ENCODE measurements at places on chromosomes 11 and 22.
A peak's percentile ranks its signal among the peaks of the same experiment; 100 is the strongest.

GRCh38 chr11:119206511-119207414, 624 bp downstream of the CBL start:
- peak; percentile 20 for DNase-seq

DNA sequence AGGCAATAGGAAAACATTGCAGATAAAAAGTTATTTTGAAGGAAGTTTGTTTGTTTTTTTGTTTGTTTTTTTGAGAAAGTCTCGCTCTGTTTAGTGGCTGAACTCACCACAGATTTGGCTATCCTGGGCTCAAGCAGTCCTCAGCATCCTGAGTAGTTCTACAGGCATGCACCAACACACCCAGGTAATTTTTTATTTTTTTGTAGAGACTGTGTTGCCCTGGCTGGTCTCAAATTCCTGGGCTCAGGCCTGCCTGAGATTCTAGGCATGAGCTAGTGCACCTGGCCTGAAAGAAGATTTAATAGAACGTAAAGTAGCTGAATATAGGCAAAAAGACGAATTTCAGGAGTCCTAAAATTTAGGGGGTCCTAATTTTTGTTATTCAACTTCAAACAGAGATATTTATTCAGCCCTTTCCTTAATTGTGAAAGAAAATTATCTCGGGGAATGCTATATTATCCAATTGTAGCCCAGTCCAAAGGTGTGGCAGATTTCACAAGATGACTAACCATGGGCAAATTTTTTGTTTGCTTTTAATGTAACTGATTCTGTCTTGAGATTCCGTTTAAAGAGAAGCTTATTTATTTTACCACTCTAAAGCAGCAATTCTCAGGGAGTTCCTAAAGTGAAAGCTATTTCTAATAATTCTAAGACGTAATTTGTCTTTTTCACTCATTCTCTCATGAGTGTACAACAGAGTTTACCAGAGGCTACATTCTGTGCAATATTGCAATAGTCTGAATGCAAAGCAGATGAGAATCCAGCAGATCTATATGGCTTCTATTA, 940 bp downstream of the IL18 start:
- peak; percentile 33 for DNase-seq

DNA sequence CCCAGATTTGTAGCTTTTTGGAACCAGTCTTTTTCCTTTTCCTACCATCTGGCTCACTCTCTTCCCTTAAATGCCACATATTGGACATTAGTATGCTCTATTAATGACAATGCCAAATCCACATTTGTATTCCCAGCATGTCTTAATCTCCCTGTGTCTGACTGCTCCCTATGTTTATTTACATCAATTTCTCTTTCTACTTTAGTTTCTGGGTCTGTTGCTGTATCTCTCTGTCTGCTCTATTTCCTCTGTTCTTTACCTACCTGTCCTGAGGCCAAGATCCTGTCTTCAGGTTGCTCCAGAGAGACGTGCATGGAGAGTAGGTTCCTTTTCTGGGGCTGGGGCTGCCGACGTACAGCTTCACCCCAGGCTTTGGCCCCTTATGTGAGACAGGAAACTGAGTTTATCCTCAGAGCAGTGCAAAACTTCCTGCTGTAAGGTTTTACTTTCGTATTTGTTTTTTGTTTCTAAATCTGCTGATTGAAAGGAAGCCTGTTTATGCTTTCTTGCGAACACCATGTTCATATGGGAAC, 25.6 kb downstream of the OR2AG2 start:
- peak; percentile 15 for DNase-seq

- DNase-seq = no peak
Observed at GRCh38 chr11:78224506-78224905, 35.8 kb downstream of the USP35 start.

DNA sequence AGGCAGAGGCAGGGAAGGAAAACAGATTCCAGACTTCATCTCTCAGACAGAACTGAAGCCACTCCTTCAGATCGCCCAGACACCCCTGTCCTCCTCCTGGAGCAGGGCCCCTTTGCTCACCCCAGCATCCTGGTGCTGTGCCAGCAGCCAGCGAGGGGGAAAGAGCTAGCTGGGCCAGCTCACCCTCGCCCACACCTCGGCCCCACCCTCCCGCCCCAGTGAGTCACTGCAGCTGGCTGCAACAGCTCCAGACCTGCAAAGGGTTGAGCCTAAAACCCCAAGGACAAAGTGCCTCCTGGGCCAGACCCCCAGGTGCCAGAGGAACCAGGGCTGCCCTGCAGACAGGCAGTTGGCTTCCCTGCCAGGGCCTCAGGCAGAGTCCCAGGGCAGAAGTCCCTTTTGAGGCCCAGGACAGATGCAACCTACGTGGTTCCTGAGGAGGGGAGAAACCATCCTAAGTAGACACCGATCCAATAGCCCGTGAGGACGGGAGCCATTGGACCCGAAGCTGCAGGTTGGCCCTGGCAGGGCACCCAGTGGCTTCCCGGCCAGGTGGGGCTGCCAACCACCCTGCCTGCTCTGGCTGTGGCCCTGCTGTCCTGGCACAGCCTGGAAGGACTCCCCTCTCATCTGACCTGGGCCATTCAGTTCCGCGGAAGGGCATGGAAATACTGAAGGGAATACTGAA, 7.2 kb downstream of the AHNAK start:
- DNase-seq = peak; percentile 87

GRCh38 chr11:1194977-1195681, 27.7 kb upstream of the MUC5B start:
- no peak for DNase-seq

GRCh38 chr11:69949327-69949726, 128.8 kb upstream of the ANO1 start:
- peak; percentile 93 for DNase-seq

DNA sequence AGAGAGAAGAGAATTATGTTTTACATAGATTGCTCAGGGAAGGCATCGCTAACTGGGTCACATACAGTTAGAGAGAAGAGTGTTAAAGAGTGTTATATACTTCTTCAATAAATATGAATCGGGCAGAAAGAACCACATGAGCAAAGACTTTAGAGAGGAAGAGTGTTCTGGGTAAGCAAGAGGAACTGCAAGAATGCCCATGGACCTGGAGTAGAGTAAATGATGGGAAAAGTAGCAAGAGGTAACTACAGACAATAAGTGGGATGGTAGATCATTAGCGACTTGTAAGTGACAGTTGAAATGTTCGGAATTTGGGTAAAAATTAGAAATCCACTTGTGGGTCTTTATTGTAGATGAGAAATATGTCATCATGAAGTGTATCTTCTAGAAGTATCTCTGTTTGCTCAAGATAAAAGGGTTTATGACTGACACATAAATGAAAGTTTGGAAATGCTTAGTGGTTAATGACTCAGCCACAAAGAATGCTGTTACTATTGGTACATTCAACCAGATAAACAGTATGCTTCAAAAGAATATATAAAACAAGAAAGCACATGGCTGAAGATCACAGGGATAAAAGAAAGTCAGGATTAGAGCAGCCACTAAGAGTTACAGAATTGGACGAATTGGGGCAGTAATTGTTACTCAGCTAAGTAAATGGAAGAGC, 229.3 kb downstream of the CASP12 start:
- peak; percentile 82 for DNase-seq

- DNase-seq = peak; percentile 73
Observed at GRCh38 chr11:10659339-10660216, 34.0 kb downstream of the IRAG1 start.

DNA sequence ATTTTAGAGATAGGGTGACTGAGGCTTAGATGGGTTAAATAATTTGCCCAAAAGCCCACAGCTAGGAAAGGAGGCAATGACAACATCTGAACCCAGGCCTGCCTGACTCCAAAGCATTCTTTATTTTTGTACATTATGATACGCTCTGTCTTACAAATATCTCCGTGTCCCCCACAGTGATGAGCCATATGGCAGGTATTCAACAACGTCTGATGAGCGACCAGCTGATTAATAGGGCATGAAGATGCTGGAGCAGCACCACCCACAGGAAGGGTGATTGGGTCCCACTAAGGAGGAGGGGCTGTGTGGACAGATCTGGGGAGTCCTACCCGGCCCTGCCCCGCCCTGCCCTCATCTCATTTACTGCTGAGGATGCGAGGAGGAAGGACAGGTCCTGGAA, 380.6 kb downstream of the CADM1 start:
- no peak for DNase-seq
